CD4-positive, alpha-beta T cell treated with Interleukin-17A for 4 hours (primary cell): ENCODE measurements at places on chromosomes 2 and 18.

- DNase-seq: no peak
Measured at GRCh38 chr18:54173980-54174630, 50.4 kb downstream of the MBD2 start.

DNA sequence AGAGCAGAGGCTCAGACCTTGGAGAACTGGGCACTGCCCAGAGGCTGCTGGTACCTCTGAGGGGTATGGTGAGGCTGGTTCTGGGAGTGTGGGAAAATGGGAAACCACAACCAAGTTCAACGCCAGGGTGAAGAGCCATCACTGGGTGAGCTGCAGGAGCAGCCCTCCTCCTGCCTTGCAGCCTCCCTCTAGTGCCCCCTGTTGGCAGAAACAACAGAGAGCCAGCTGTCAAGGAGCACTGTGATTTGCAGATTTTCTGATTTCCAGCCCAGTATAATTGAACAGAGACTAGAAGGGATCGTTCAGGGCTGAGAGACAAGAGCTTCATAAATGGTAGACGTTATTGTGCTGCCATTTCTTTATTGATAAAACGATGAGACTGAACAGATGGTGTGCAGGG is 50.5 kb downstream of the MAPK4 start:
- no peak for DNase-seq

GRCh38 chr2:177143444-177143843 is 69.2 kb upstream of the HNRNPA3 start:
- DNase-seq: no peak

DNA sequence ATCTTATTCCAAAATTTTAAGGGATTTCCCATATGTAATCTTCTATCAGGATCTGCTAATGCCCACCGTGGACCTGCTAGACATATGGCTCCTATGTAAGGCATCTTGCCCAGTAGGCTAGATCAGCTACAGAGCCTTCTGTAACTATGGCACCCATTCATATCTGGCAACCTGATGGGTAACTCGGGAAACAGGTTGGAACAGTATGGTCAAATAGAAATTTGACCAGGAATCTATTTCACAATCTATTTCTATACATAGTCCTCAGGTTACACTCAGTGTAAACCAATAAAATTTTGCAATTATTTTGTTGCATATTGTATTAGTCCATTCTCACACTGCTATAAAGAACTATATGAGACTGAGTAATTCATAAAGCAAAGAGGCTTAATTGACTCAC is 93.3 kb downstream of the ST6GAL2 start:
- DNase-seq: no peak

GRCh38 chr18:30811580-30811979 is 231.0 kb downstream of the DSC3 start:
- no peak for DNase-seq

- no peak for DNase-seq
Measured at GRCh38 chr2:231260442-231261208, 62.2 kb downstream of the ARMC9 start.

GRCh38 chr2:188524519-188525113 is 232.9 kb downstream of the GULP1 start:
- peak; percentile 2 for DNase-seq

GRCh38 chr18:3129053-3129864 is 90.5 kb downstream of the MYOM1 start:
- DNase-seq: peak; percentile 89

DNA sequence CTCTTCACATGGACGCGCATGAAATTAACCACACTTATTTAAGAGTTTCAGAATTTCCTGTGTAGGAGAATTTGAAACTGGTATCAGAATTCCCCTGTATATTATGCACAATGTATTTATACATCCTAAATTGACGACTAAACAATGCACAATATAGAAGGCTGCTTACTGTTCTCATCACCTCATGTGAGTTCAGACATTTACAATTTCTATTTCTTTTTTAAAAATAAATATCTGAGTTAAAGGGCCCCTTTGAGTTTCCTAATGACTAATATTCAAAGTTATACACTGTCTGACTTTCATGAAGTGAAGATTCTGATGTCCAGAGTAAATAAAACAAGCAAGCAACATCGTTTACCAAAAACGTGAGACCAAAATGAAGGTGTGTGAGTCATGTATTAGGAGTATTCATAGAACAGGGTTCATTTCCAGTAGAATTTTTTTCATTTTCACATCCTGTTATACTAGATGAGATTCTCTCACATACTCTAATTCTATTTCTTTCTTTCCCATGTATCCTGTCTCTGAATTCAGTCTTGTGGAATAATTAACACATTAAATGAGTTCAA is 406.2 kb downstream of the NUP35 start:
- no peak for DNase-seq

DNA sequence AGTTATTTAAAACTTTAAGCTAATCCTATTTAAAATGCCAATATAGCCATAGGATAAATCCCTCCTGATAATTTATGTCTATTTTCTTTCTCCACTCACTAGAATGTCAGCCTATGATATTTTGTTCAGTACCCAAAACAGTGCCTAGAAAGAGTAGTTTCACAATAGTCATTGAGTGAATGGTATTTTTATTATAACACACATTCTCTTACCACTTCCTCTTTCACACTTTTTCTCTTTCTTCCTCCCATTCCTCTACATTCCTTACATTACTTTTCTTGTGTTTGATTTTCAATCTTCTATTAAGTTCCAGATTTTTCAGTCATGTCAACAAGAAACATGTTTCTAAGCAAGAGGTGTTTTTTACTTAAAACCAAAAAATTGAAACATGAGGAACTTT is 327.6 kb upstream of the UBE2E3 start:
- DNase-seq: no peak

GRCh38 chr2:237935740-237936452 is 30.9 kb upstream of the UBE2F start:
- DNase-seq: no peak

DNA sequence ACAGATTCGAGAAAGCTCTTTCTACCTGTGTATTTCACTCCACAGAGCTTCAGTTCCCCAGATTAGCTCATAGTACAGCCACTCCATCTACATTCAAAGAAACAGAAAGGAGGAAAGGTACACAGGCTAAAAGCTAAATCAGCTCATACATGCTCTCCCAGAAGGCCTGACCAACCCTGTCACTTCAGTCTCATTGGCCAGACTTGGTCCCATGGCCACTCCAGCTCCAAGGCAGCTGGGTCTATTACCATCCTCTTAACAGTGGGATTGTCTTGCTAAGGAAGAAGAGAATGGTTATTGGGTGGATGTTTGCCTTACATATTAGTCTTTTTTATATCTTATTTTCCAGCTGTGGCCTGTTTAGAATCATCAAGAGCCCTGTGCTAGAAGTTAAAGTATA is 572.6 kb downstream of the ARHGAP15 start:
- no peak for DNase-seq

GRCh38 chr2:47486841-47487497 is 84.0 kb downstream of the MSH2 start:
- DNase-seq: no peak

- DNase-seq: no peak
Measured at GRCh38 chr18:75656035-75656434, 228.5 kb upstream of the SMIM21 start.

DNA sequence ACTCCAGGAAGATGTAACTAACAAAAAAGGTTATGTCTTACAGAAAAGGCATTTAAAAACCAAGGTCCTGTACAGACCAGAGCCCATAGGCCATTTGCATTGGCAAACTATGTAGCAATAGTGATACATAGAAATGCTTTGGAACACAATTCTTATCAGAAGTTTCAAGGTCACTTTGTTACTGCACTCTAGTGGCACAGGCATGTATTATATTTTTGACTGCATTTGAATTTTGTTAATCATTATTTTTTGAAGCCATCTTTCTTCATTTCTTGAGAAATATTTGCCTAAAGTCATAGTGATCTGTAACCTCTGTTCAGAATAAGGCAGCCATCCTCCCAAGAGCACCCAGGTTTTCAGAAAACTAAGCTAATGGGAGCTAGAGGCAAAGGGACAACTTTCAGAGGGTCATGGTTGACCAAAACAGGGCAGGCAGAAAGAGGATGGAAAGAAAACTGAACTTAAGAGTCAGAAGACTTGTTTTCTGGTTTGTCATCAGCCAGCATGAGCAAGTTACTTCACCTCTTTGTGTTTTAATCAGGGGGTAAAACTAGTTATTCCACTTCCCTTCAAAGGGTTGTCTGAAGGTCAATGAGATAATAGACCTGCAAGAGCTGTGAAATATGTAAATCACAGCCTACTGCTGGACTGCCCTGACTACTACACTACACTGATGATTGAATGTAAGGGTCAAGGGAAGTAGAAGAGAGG is 41.5 kb downstream of the SLC38A11 start:
- no peak for DNase-seq

DNA sequence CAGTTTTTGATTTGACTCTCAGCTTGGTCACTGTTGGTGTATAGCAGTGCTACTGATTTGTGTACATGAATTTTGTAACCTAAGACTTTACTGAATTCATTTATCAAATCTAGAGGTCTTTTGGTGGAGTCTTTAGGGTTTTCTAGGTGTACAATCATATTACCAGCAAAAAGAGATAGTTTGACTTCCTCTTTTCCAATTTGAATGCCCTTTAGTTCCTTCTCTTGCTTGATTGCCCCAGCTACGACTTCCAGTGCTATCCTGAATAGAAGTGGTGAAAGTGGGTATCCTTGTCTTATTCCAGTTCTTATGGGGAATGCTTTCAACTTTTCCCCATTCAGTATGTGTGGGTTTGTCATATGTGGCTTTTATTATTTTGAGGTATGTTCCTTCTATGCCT is 312.9 kb upstream of the REV1 start:
- no peak for DNase-seq

- peak; percentile 62 for DNase-seq
Measured at GRCh38 chr18:3012136-3013023, 564 bp downstream of the LPIN2 start.

GRCh38 chr2:134170294-134170693 is 83.6 kb upstream of the MGAT5 start:
- DNase-seq: no peak

- DNase-seq: no peak
Measured at GRCh38 chr2:44315945-44316344, 40.7 kb downstream of the SLC3A1 start.

DNA sequence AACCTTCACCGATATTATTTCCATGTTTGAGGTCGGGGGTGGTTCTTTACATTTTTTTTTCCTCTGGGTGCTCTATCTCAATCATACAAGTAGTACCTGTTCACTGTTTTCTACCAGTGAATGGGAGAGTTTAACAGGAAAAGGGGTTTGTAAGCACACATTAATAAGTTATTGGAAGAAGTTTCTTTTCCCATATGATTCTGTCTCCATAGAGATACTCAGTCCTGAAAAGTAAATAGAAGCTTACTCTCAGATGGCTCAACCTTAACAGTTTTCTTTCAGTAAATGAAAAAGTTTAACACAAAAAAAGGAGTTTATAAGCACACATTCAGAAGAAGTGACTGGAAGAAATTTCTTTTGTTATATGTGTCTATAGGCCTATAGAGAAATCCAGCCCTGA is 995.6 kb upstream of the SLC39A10 start:
- DNase-seq: no peak

DNA sequence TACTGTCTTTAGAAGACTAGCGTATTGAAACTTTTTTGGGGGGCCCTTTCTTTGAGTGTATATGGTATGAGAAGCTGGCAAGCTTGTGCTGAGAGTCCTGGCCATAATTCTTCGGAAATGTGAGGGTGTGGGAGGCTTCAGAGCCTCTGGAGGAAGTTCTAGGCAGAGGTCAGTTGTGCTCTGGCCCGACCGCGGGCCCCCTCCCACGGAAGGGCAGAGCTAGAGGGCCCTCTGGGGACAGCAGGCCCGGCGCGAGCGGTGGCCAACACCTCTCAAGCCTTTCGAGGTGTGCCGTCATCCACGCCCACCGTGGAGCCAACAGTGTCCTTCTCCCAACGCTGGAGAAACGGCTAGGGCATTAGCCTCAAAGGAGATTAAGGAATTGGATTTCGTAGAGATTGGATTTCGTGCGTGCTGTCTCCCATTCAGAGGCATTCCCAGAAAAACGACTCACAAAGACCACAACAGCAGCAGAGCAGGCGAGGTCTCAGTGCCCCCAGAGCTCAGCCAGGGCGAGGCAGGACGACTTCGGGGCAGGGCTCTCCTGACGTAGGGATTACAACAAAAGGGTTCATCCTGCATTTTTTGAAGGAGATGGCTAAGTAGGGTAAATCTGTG is 2.2 kb upstream of the MTCL1 start:
- DNase-seq: no peak

DNA sequence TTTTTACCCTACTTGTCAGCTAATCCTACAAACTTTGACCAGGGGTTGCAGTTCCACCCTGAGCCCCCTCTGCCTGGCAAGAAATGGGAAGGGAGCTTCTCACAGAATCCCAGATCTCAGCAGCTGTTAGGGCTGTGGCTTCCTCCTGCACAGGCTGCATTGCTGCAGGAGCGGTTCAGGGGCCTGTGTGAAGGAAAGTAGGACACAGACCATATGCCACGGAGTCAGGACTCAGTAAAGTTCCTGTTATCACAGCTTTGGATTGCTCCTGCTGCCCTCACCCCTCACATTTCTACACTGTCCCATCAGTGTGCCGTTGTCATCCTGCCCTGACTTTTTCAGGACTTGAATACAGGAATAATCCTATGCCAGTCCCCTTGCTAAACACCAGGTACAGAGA is 62.8 kb upstream of the SP3 start:
- DNase-seq: no peak

GRCh38 chr18:12012697-12013096 is 31.4 kb downstream of the IMPA2 start:
- no peak for DNase-seq

- peak; percentile 64 for DNase-seq
Measured at GRCh38 chr18:58671632-58672564, 633 bp downstream of the MALT1 start.

GRCh38 chr18:56945171-56946083 is 201.5 kb upstream of the BOD1L2 start:
- no peak for DNase-seq

DNA sequence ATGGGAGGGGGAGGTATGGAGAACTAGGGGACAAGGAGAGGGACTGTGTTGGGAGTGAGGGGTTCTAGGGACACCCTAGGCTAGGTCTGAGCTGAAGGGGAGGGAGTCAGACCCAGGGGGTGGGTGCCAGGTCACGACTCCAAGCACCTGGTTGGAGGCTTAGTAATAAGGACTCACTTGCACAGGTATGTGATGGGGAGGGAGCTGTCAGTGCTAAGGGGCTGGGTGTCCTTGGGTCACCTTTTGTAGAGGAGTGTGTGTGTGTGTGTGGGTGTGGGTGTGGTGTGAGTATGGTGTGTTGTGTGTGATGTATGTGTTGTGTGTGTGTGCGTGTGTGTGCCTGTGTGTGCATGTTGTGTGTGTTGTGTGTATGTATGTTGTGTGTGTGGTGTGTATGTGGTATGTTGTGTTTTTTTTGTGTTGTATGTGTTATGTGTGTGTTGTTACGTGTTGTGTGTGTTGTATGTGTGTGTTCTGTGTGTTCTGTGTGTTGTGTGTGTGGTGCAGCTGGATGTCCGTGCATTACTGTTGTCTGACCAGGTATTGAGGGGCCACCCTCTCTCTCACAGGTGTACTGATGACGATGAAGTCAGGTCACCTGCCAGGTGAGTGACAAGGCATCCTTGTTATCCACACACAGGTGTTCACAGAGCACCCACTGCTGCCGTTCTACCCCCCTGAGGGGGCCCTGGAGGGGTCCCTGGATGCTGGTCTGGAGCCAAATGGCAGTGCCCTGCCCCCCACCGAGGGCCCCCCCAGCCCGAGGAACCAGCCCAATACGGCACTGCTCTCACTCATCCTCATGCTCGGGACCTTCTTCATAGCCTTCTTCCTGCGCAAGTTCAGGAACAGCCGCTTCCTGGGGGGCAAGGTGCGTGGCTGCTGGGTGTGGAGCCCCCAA is 9.8 kb downstream of the SLC4A3 start:
- DNase-seq: no peak

- no peak for DNase-seq
Measured at GRCh38 chr2:152497481-152498052, 162.6 kb downstream of the FMNL2 start.

GRCh38 chr2:233892793-233893192 is 24.4 kb upstream of the TRPM8 start:
- DNase-seq: no peak
